Smooth muscle cell of the coronary artery (primary cell): ENCODE measurements at places on chromosomes 3 and 15. TPM values are rescaled to one million over a fixed set of nuclear protein-coding genes. Genes with fewer than 3 reads are reported as not detected.

The CADPS gene
- total RNA-seq: 0.08 and 0.82 TPM in 2 replicates

The WDR93 gene
- total RNA-seq: 0.23 TPM in 1 of 2 replicates, not detected in the other

The GPR176 gene
- total RNA-seq: 163 and 206 TPM in 2 replicates

The MEGF11 gene
- total RNA-seq: not detected in 2 replicates

The DUOX1 gene
- 0.08 and 0.59 TPM in 2 replicates for total RNA-seq

The C2CD4B gene
- total RNA-seq: 0.12 and 0.68 TPM in 2 replicates

The CHST2 gene
- 8.2 and 16.7 TPM in 2 replicates for total RNA-seq

The SPESP1 gene
- 0.59 and 5.1 TPM in 2 replicates for total RNA-seq

The KLHL40 gene
- total RNA-seq: not detected in 2 replicates

The REC114 gene
- not detected in 2 replicates for total RNA-seq

The CPNE9 gene
- not detected in 2 replicates for total RNA-seq
